Neuronal stem cell (in vitro differentiated cells): ENCODE measurements at places on chromosomes 5 and 9.

GRCh38 chr9:86966852-86967511 is 19.7 kb upstream of the GAS1 start:
- no peak for DNase-seq
- no peak overlapping the region for H3K4me3 ChIP-seq
- no peak overlapping the region for H3K27ac ChIP-seq

DNA sequence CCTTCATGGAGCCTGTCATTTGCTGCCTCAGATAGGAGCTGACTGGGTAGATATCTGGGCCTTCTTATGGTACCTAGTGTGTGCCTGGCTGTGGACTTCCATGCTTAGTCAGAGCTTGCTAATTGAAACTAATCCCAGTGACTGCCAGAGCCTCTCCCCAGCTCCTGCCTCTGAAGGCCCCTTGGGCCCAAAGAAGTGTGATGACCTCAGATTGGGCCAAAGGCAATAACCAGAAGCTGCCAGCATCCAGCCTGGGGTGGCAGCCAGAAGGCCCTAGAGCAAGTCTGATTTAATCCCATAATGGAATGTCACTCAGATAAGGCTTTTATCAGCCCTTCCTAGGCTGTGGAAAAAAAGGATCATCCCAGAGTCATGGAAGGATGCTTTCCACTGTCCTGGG is 17.1 kb upstream of the CDC23 start:
- H3K36me3 ChIP-seq, result no peaks in the 10 kb centered on the region
- H3K27ac ChIP-seq, result no peak overlapping the region
- no peak overlapping the region for H3K4me3 ChIP-seq
- H3K27me3 ChIP-seq, result no peaks in the 10 kb centered on the region

DNA sequence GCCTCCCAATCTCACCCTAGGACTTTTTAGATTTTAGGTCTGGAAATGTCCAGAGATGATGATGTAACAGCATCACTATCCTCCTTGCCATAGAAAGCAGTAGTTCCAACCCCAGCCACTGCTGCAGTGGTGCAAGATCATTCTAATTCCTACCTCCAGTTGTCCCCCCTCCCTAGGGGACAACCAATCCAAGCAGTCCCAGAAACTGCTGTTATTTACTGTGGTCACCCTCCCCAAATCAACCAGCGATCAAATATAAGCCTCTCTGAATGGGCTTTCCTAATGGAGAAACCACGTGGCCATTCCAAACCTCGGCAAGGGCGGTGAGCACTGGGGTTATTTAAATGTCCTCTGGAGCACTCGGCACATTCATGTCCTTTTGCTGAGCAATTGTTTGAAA is 159.8 kb downstream of the SLF1 start:
- no peaks in the 10 kb centered on the region for H3K27me3 ChIP-seq
- no peaks in the 10 kb centered on the region for H3K36me3 ChIP-seq
- no peak overlapping the region for H3K4me3 ChIP-seq
- H3K4me1 ChIP-seq, result no peaks in the 10 kb centered on the region
- no peak for DNase-seq

GRCh38 chr5:33537240-33537639 is 96.5 kb downstream of the TARS1 start:
- DNase-seq, result no peak
- no peak overlapping the region for H3K4me3 ChIP-seq
- no peaks in the 10 kb centered on the region for H3K4me1 ChIP-seq
- H3K27me3 ChIP-seq, result no peaks in the 10 kb centered on the region
- no peak overlapping the region for H3K27ac ChIP-seq

DNA sequence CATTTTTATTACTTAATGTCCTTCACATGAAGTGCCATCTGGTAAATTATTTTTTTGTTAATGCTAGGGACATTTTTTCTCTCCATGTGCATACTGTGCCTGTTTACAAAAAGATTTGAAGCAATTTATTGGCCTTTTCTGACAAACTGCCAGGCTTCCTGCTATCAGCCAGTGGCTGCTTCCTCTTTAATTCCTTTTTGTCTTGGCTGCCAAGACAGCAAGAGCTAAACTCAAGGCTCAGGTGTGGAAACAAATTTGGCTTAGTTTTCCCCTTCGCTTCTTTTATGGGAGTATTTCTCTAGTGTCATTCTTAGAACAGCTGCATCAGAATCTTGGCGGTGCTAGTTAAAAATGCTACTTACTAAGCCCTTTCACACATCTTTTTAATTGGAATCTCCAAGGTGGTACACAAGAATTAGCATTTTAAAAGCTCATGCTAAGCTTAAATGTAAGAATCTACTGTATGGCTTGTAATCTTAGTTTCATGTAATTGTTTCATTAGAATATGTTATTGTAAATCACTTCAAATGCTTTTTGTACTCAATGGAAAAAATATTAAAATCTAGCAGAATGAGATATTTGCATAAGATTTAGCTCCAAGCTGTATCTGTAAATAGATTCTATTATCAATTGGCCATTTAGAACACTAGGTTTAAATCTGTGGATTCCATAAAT is 134.2 kb upstream of the RASGRF2 start:
- H3K27ac ChIP-seq, result no peak overlapping the region
- no peaks in the 10 kb centered on the region for H3K27me3 ChIP-seq
- no peaks in the 10 kb centered on the region for H3K4me1 ChIP-seq
- H3K36me3 ChIP-seq, result no peaks in the 10 kb centered on the region
- DNase-seq, result no peak

- peaks cover 8% of the 10 kb centered on the region for H3K4me1 ChIP-seq
- H3K4me3 ChIP-seq, result no peak overlapping the region
- no peak overlapping the region for H3K27ac ChIP-seq
- no peaks in the 10 kb centered on the region for H3K36me3 ChIP-seq
- H3K27me3 ChIP-seq, result no peaks in the 10 kb centered on the region
These were observed 28.5 kb upstream of the CHD1 start for GRCh38 chr5:98957307-98957706.

- DNase-seq, result no peak
- H3K4me3 ChIP-seq, result no peak overlapping the region
- H3K27me3 ChIP-seq, result no peaks in the 10 kb centered on the region
- H3K4me1 ChIP-seq, result no peaks in the 10 kb centered on the region
- H3K36me3 ChIP-seq, result no peaks in the 10 kb centered on the region
These were observed 70.6 kb downstream of the MAST4 start for GRCh38 chr5:66666778-66667177.

DNA sequence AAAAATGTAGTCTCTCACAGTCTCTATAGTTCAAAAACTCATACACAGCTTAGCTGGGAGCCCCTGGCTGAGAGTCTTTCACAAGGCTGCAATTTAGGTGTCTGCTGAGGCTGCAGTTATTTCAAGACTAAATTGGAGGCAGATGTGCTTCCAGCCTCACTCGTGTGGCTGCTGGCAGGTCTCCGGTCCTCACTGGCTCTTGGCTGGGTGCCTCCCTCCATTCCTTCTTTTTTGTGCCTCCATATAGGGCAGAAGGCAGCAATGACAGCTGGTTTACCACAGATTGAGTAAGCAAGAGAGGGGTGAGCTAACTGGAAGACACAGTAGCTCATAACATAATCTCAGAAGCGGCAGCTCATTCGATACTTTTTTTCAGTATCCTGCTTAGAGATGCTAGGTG is 2167.7 kb upstream of the WWC1 start:
- H3K36me3 ChIP-seq, result no peaks in the 10 kb centered on the region
- H3K27me3 ChIP-seq, result no peaks in the 10 kb centered on the region
- H3K4me1 ChIP-seq, result no peaks in the 10 kb centered on the region

DNA sequence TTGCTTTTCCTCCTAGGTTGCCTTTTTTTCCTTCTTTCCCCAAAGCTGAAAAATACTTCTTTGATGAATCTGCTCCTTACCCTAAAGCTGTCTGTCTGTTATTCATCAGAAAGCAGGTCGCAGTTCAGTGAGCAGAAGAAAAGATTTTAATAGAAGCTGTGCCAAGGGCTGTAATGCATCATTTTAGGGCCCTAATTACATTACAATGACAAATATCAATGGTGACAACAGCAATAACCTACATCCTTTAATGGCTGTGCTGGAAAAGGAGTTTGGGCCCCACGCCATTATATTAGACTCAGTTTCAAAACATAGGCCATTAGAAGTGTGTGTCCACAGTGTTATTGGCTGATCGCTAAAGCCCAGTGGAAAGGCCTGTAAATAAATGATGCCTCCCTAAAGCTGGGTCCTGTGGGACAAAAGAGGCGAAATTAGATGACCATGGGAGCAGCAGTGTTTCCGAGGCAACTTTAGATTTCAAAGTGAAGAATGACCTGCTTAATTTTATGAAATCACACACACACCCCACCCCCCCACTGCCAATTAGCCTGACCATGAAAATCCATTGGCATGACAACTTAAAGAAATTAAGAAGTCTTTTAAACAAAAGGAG is 38.4 kb downstream of the TLE4 start:
- peaks cover 5% of the 10 kb centered on the region for H3K36me3 ChIP-seq
- H3K27ac ChIP-seq, result peak overlapping the region; percentile 86
- H3K27me3 ChIP-seq, result no peaks in the 10 kb centered on the region

GRCh38 chr5:9297134-9297533 is 248.7 kb downstream of the SEMA5A start:
- DNase-seq, result no peak
- no peaks in the 10 kb centered on the region for H3K27me3 ChIP-seq
- H3K36me3 ChIP-seq, result no peaks in the 10 kb centered on the region
- H3K27ac ChIP-seq, result no peak overlapping the region
- no peak overlapping the region for H3K4me3 ChIP-seq
- peaks cover 4% of the 10 kb centered on the region for H3K4me1 ChIP-seq

GRCh38 chr9:73152543-73152844 is 829 bp downstream of the ANXA1 start:
- DNase-seq, result no peak
- H3K36me3 ChIP-seq, result no peaks in the 10 kb centered on the region
- no peaks in the 10 kb centered on the region for H3K4me1 ChIP-seq
- H3K27ac ChIP-seq, result no peak overlapping the region
- no peaks in the 10 kb centered on the region for H3K27me3 ChIP-seq

DNA sequence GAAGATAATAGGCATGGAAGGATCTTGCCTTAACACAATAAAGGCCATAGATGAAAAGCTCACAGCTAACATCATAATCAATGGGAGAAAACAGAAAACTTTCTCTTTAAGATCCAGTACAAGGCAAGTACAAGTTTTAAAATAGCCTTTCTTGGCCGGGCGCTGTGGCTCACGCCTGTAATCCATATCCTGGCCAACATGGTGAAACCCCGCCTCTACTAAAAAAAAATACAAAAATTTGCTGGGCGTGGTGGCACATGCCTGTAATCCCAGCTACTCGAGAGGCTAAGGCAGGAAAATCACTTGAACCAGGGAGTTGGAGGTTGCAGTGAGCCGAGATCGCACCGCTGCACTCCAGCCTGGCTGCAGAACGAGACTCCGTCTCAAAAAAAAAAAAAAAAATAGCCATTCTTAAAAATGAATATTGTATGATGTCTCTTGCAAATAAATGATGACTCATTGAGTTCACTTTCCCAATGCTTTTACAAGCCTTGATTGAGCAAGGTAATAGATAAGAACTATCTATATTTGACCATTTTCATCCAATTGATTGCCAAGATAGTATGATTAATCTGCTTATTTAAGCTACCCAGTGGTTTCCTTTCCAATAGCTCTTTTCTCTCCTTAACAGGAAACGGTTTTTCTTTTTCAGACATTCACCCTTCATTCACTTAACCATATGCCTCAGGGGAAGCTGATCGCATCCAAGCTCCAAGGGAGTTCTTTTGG is 15.8 kb downstream of the CCDC152 start:
- no peak overlapping the region for H3K4me3 ChIP-seq
- no peaks in the 10 kb centered on the region for H3K4me1 ChIP-seq
- H3K27me3 ChIP-seq, result no peaks in the 10 kb centered on the region
- H3K36me3 ChIP-seq, result no peaks in the 10 kb centered on the region

DNA sequence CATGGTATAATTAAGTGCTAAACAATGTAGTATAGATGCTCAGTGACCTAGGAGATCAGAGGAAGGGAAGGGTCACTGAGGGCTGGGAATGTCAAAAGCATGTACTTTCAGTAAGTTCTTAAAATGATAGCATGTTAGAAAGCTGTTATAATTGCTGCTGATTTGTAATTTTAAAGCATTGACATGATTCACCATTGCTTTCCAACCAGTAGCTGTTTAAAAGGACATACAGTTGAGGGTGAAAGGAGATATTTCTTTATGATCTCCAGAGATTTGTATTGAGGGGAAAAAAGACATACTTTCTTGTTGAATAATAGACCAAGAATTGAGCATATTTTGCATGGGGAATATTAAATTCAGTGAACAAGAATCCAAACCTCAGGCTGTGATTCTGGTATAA is 1.2 kb upstream of the SLC1A3 start:
- no peaks in the 10 kb centered on the region for H3K36me3 ChIP-seq
- peaks cover 3% of the 10 kb centered on the region for H3K4me1 ChIP-seq
- H3K4me3 ChIP-seq, result no peak overlapping the region
- H3K27me3 ChIP-seq, result no peaks in the 10 kb centered on the region
- DNase-seq, result no peak

- H3K27me3 ChIP-seq, result no peaks in the 10 kb centered on the region
- no peak overlapping the region for H3K27ac ChIP-seq
- H3K4me3 ChIP-seq, result no peak overlapping the region
- no peaks in the 10 kb centered on the region for H3K36me3 ChIP-seq
- no peak for DNase-seq
These were observed 11.6 kb downstream of the TRAF1 start for GRCh38 chr9:120914953-120915352.

GRCh38 chr5:40834391-40834848 is 602 bp downstream of the RPL37 start:
- H3K4me3 ChIP-seq, result peak overlapping the region; percentile 95
- H3K27ac ChIP-seq, result peak overlapping the region; percentile 84
- H3K4me1 ChIP-seq, result peaks cover 8% of the 10 kb centered on the region
- DNase-seq, result no peak
- peaks cover 33% of the 10 kb centered on the region for H3K36me3 ChIP-seq

DNA sequence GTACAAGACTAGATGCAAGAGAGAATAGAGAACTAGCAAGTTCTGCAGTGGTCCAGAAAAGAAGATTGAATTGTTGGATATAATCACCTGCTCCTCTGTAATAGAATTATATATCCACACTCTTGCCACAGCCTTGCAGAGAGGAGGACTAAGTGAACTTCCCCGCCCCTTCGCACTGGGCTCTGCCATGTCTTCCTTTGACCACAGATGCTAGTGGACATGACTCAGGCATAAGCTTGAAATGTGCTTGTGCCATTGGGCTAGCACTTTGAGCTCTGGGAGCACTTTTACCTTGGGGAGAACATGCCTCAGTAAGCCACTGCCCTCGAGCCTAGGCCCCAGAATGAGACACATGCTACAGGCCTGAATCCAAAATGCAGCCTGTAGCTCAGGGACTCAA is 113.5 kb upstream of the RASA1 start:
- H3K4me3 ChIP-seq, result peak overlapping the region; percentile 51
- no peak for DNase-seq
- no peaks in the 10 kb centered on the region for H3K36me3 ChIP-seq
- no peaks in the 10 kb centered on the region for H3K4me1 ChIP-seq

DNA sequence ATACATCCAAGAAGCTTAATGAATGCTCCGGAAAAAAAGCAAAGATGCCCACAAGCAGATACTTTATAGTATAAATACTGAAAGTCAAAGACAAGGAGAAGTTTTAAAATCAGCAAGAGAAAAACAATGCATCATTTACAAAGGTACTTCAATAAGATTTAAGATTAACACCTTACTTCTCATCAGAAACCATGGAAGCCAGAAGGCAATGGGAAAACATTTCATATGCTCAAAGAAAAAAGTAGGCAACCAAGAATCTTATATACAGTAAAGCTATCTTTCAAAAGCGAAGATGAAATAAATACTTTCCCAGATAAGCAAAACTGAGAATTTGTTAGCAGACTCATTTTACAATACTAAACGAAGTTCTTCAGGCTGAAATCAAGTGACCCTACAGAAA is 51.1 kb downstream of the ABHD17B start:
- no peak overlapping the region for H3K4me3 ChIP-seq
- no peaks in the 10 kb centered on the region for H3K36me3 ChIP-seq
- DNase-seq, result no peak
- no peaks in the 10 kb centered on the region for H3K4me1 ChIP-seq
- H3K27me3 ChIP-seq, result no peaks in the 10 kb centered on the region

GRCh38 chr5:119322948-119323537 is 32.8 kb upstream of the TNFAIP8 start:
- H3K27me3 ChIP-seq, result no peaks in the 10 kb centered on the region
- H3K4me1 ChIP-seq, result peaks cover 12% of the 10 kb centered on the region
- no peaks in the 10 kb centered on the region for H3K36me3 ChIP-seq
